Hepatocyte (in vitro differentiated cells): ENCODE measurements at places on chromosomes 1 and 21. TPM values are rescaled to one million over a fixed set of nuclear protein-coding genes. Genes with fewer than 3 reads are reported as not detected.

APCS gene
- 0.68 and 4.0 TPM in 2 replicates for polyA plus RNA-seq

KCND3 gene
- 1.1 and 1.4 TPM in 2 replicates for polyA plus RNA-seq

SUMO3 gene
- polyA plus RNA-seq = 97.0 and 107 TPM in 2 replicates

WNT4 gene
- 4.2 and 5.1 TPM in 2 replicates for polyA plus RNA-seq

FCMR gene
- polyA plus RNA-seq = 0.71 and 0.88 TPM in 2 replicates

MAEL gene
- 0.45 TPM in 1 of 2 replicates, not detected in the other for polyA plus RNA-seq

EPHA10 gene
- polyA plus RNA-seq = 0.79 and 1.3 TPM in 2 replicates

RCC2 gene
- 22.5 and 25.1 TPM in 2 replicates for polyA plus RNA-seq

NHLH1 gene
- not detected in 2 replicates for polyA plus RNA-seq

CHIA gene
- not detected in 2 replicates for polyA plus RNA-seq

FLVCR1 gene
- 9.9 and 14.4 TPM in 2 replicates for polyA plus RNA-seq

- DNase-seq = no peak
These were observed 4.5 kb upstream of the ANKRD13C start for GRCh38 chr1:70358921-70359564.

DNA sequence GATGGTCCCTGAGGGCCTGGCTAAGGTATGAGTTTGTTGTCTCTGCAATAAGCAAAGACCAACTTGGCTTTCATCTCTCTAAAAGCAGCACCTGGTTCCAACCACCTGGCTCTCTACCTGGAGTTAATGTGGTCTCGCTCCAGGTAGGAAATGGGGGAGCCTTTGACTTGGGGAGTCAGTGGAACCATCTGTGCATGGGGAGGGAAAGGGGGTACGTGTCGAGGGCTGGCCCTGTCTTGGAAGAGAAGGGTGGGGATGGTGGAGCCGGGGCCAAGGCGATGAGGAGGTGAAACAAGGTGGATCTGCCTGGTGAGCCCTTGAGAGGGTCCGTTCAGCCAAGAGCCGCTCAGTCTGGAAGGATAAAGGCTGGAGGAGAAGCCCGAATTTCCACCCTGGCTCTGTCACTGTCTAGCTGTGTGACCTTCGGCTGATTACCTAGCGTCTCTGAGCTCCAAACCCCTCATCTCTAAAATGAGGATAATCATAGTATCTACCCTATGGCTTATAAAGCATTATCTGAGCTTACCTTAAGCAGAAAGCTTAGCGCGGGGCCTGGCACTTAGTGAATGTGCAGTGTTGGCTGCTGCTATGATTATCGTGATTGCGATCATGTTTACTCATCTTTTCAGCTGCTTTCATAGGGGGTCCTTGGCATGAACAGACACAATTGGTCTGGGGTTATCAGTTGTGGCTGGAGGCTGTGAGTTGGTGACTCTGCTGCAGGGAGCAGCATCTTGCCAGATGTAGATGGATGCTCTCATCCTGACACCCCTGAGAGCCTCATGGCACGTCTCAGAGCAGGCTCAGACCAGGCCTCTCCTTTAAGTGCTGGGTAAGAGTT lies 78.7 kb downstream of the ACTL8 start:
- no peak for DNase-seq

GRCh38 chr1:202151045-202151444 lies 6.5 kb upstream of the ARL8A start:
- DNase-seq = no peak

DNA sequence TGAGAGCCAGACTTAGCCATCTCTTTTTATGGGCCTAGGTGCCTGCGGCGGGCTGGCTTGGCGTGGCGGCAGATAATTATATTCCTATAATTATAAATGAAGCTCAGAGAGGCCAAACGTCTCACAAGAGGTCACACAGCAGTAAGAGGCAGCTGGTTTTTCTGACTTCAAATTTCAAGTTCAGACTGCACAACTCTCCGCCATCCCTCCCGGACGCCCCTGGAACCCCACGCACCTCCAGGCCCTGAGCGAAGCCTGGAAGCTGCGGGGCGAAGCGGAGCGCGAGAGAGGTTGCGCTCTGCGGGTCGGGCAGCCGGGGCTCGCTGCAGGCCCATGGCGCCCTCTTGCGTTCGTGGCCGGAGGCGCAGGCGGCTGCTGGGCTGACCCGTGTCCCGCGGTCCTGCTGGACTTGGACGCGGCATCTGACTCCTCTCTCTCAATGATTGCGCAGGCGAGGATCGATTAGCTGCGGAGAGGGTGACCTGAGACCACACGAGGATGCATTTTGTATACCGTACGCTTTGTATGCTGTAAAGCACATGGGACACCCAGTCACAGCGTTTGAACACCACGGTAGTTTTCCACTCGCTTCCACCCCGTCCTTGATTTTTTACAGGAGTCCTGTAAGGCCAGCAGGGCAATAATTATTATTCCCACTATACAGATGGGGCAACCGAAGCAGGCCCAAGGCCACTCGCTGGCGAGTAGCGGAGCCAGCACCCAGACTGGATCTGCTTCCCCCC lies 272.7 kb downstream of the FOXD2 start:
- peak; percentile 85 for DNase-seq

GRCh38 chr1:204513117-204513716 lies 3.0 kb upstream of the MDM4 start:
- no peak for DNase-seq

DNA sequence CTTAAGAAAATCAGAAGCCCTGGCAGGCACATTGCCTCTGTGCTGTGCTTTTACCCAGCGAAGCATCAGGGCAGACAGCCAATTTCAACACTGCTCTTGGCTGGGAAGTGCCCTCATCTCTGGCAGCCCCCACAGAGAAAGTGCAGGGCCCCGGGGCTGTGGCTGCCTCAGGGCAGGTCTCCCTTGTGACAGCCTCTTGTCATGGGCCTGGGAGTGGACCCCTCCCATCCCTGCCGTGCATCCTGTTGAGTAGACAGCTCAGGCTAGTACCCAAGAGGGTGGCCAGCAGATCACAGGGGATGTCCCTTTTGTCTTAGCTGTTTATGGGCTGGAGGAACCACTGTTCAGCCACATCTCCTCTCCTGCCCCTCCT lies 23.3 kb downstream of the TTC34 start:
- no peak for DNase-seq

GRCh38 chr21:31730712-31731055 lies 1.2 kb downstream of the SCAF4 start:
- no peak for DNase-seq

DNA sequence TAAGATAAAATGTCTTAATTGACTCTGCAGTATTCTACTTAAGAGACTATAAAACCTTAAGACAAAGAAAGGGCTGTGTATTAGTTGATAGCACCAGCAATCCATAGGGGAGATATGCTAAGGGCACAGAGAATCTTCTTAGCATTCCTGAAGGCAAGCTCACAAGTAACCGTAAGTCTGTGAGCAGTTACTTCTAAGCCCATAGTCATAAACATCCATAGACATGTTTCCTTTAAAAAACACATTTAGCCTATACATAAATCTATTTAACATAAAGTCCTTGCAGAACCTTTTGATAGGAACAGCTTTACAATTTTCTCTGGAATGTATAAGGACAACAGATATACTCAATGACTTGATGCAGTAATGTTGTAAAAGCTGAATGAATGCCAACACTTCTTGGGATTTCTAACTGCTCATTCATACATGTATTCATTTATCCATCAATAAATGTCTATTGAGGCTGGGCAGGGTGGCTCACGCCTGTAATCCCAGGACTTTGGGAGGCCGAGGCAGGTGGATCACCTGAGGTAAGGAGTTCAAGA lies 6.3 kb upstream of the ERRFI1 start:
- no peak for DNase-seq

DNA sequence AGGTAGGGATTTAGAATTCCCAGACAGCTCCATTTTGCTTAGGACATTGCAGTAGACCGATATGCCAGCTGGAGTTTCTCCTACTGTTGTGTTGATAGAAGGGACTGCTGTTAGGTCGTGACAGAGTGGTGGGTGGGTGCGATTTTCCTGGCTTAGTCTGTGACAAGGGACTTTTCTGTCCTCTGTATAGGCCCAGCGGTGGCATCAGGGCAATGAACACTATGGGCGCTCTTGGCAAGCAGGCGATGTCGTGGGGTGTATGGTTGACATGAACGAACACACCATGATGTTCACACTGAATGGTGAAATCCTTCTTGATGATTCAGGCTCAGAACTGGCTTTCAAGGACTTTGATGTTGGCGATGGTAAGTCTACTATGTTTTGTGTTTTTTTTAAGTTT lies 321.8 kb downstream of the ZP4 start:
- no peak for DNase-seq

DNA sequence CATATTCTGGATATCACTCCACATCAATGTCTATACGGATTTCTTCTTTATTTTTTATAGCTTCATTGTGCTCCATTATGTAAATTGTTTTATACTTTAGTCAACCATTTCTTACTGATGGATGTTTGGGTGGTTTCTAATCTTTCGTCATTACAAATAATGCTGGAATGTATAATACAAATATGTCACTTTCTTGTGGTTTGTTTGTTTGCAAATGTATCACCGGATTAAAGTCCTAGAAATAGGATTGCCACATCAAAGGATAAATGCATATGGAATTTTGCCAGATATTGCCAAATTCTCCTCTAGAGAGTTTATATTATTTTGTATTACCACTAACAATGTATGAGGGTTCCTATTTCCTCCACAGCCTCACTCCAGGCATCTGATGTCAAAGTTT lies 48.7 kb upstream of the PRDM2 start:
- no peak for DNase-seq

DNA sequence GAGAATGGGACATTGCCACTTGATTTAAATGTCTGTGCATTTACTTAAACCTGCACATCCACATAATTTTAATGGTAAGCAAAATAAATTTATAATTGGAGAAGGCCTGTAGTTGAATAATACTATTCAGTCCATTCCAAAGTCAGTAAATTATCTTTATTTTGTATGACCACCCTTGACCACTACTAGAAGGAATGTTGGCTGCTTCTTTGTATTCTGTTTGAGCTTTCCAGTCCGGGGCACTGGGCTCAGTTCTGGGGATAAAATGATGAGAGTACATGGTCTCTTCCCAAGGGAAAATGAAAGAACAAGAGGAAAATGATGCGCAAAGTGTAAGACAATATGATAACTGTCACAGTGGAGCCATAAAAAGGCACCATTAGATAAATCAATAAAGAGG lies 98.9 kb downstream of the CRB1 start:
- no peak for DNase-seq

GRCh38 chr1:156664046-156664766 lies 13.0 kb downstream of the NES start:
- no peak for DNase-seq

- no peak for DNase-seq
These were observed 13.0 kb downstream of the RIMS3 start for GRCh38 chr1:40652468-40652867.

GRCh38 chr1:20724364-20725188 lies 6.8 kb upstream of the KIF17 start:
- no peak for DNase-seq
